Stimulated activated CD4-positive, alpha-beta T cell treated with anti-CD3 and anti-CD28 coated beads, Interleukin-15, amount 100 ng/mL, for 1 hour (primary cell): ENCODE measurements at places on chromosomes 7 and 10.
A peak's percentile ranks its signal among the peaks of the same experiment; 100 is the strongest.

DNA sequence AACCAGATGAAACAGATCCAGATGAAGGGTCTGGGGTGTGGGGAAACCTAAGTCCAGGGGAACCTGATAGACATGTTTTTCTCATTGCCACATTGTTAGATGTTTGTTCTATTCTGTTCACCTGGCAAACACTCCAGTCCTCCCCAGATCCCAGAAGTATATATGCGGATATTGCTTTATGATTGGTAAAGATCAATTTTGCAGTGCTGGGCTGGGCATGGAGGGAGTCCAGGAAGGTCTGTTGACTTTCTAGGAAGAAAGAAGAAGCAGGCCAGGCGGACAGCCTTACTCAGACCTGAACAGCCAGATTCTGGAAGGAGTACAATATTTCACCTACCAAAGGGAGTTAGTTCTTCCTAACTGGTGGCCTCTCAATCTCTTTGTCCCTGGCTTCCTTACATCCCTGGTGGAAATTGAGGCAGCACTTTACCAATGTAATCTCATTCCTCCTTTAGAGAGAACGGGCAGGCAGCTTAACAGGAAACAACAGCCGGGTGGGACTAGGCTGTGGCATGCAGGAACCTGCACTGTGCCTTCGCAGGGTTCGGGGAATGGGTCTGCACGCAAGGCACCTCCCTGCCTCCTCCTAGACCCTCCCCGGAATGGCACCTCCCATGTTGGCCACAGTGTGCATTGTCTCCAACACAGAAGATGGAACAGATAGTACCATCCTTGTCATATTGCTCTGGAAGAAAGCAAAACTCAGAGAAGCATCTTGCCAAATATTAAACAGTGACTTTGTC is 930 bp downstream of the GIMAP6 start:
- peak; percentile 19 for DNase-seq

- DNase-seq, result no peak
These were observed 89.4 kb downstream of the PARP12 start for GRCh38 chr7:139973101-139974050.

GRCh38 chr10:57420881-57421280 is 846.8 kb downstream of the IPMK start:
- DNase-seq, result no peak

DNA sequence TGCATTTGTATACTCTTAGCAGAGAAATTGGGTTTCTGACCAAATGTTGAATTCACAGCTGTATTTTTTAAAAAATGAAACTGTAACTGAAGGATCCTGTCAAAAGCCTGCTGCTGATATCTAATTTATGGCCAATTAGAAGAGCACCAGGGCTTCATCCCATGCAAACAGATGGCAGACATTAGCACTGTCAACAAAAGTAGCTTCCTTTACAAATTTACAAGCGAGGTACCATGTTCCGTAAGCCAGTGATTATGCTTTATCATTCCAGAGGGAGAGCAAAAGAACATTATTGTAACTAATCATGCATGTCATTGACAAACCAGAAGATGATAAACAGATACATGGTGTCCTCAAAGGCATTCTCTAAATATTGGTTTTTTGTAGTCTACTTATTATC is 177.2 kb upstream of the DKK1 start:
- DNase-seq, result no peak

DNA sequence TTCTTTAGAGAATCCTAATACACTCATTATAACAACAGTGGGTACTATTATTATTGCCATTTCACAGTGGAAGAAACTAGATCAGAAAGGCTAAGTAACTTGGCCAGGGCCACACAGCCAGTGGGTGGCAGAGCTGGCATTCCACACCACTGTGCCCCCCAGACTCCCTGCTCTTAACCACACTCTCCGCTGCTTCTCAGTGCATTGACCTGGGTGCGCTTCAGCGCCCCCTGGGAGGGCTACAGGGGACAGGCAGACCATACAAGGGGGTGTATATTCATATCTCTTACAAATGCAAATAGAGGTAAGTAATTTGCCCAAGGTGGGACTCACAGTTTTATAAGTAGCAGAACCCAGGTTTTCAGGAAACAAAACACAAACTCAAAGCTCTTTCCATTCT is 77.0 kb upstream of the NMT2 start:
- no peak for DNase-seq

DNA sequence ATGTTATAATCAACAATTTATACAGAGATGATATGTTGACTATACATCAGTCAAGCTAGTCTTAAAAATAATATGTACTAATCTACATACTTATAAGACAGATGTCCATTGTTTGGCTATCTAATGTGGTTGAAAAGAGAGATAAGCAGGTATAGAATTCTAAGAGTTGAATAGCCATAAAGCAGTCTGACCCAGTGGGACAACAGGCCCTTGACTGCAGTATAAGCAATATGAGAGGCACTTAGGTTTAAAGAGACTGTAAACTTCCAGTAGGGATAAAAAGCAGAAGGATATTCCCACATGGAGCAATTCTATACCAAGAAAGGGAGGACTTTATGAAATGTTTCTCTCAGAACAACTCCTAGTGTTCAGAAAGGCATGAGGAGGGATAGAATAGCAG is 139.3 kb downstream of the ELAPOR2 start:
- no peak for DNase-seq
